IPS DF 6.9 (cell line): ENCODE measurements at places on chromosomes 1 and 21.

DNA sequence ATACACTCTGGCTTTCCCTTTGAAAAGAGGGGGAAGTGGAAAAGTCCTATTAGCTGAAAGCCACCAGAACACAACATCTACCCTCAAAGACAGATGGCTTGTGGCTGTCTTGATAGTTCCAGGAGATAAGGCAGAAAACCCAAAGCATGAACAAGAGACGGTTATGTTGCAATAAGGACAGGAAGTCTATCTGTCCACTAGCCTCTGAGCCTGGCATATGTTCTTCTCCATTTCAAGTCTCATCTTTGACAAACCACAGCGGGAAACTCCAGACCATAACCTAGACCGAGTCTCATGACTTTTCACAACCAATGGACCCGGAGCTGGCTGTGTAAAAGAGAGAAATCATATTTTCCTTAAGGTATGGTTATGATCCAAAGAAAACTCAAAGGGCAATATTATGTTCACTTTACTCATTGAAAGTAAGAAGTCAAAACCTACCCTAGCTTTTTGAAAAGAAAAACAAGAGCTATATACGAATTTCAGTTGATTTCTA lies 33.8 kb downstream of the DUSP10 start:
- DNase-seq, result no peak

DNA sequence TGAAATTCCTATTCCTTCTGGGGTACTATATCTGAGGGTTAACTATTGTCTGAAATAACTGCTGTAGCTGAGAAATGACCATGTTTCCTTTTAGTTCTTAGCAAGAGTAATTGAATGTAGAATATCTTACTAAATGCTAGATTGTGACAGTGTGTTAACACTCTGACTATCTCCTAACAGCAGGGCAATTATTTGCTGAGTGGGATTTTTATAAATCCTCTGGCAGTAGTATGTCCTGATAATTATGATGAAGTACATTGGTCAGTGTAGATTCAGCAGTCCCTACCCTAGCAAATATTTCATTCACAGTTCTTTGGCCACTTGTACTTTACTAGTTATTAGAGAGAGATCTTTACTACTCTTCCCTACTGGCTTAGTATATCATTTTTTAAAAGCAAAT lies 138.6 kb downstream of the SPATA17 start:
- DNase-seq, result no peak

- DNase-seq, result no peak
Observed at GRCh38 chr1:151760597-151761385, 2.5 kb downstream of the MRPL9 start.

GRCh38 chr1:25800703-25801377 lies 847 bp downstream of the SELENON start:
- no peak for DNase-seq

DNA sequence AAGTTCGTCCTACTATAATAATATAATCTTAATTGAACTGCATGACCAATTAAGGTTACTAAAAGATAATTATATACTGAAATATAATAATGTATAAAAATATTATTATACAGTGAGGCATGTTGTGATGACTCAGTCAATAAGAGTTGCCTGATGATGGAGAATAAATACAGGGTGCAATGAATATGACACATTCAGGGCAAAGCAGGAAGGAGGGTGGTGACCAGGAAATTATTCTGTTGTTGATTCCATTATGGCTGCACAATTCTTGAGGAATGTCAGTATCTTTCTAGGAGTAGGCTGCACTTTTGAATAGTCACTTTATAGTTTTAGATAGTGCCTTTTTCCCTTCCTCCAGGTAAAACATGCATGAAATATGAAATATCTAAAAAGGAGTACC lies 46.4 kb upstream of the RGS21 start:
- DNase-seq, result no peak
